ENCODE measurements at places on chromosomes 1 and 21. TPM values are rescaled to one million over a fixed set of nuclear protein-coding genes. Genes with fewer than 3 reads are reported as not detected.

The MUTYH gene
- 40.8 TPM for total RNA-seq

The ERVH48-1 gene
- total RNA-seq, result 0.05 TPM

The DMRTB1 gene
- total RNA-seq, result not detected

The FMO4 gene
- total RNA-seq, result 0.33 TPM

The RHBG gene
- total RNA-seq, result 0.28 TPM

The DIRAS3 gene
- not detected for total RNA-seq

The S100A3 gene
- total RNA-seq, result 12.0 TPM

- DNase-seq, result no peak
Measured at GRCh38 chr1:84758968-84759491, 68.8 kb upstream of the SSX2IP start.

- no peak for DNase-seq
Measured at GRCh38 chr1:85202092-85202863, 1.5 kb upstream of the SYDE2 start.

GRCh38 chr21:35026153-35026500 is 23.0 kb downstream of the RUNX1 start:
- no peak for DNase-seq

DNA sequence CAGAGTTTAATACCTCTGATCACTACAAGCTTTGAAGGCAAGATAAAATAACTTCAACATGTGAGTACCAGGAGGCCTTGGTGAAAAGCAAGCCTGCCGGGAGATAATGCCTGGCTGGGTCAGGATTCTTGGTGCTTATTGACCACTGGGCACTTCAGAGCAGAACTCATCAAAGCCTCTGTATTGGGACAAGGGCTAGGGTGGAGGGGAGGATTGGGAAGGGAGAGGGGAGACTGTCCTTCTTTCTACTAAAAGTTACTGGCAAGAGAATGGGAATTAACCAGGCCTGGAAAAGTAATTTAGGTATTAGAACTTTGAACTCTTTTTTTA is 35.2 kb downstream of the NEK2 start:
- DNase-seq, result no peak

- no peak for DNase-seq
Measured at GRCh38 chr1:91707114-91707889, 178.6 kb downstream of the TGFBR3 start.

GRCh38 chr1:160579216-160579701 is at the start of gene CD84:
Gene CD84, minus strand, starts transcription at chr1:160579496. Its CDS starts 59 bp downstream, at chr1:160579437.
- no peak for DNase-seq

DNA sequence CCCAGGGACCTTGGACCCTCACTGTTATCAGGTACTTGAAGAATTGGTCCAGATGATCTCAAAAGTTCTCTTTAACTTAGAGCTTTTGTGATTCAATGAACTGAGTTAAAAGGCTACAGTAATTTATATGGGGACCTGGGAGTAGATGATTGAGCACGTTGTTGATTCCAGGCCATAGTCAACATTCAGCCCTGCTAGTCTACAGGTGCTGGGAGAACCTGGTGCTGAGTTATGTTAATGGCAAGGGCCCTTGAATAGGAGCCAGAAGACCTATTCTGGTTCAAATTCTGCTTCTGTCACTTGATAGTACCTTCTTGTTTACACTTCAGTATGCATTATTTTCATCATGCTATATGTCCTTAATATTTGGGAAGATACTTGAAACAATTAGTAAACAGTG is 11.2 kb downstream of the DYRK3 start:
- DNase-seq, result no peak

DNA sequence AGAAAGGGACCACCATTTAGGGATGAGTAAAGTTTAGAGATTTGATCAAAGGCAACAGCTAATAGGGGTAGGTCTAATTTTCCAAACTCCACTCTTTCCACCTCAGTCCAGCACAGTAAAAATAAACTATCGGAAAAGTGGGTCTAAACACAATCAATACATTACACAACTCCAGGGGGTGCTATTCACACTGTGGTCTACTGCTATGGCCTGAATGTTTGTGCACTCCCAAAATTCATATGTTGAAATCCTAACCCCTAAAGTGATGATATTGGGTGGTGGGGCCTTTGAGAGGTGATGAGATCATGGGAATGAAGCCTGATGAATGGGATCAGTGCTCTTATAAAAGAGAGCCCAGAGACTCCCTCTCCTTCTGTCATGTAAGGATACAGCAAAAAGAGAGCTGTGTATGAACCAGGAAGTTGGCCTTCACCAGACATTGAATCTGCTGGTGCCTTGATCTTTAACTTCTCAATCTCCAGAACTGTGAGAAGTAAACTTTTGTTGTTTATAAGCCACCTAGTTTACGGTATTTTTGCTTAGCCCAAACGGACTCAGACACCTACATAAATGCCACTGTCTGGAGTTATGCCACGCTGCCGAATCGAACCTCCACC is 193.9 kb downstream of the OMA1 start:
- no peak for DNase-seq

- DNase-seq, result no peak
Measured at GRCh38 chr21:42071146-42071737, at the start of gene UMODL1. Gene UMODL1, plus strand, starts transcription at chr21:42071317. Its CDS starts 0 bp downstream, at chr21:42071317.

GRCh38 chr1:8047112-8047511 is 21.0 kb upstream of the ERRFI1 start:
- no peak for DNase-seq

DNA sequence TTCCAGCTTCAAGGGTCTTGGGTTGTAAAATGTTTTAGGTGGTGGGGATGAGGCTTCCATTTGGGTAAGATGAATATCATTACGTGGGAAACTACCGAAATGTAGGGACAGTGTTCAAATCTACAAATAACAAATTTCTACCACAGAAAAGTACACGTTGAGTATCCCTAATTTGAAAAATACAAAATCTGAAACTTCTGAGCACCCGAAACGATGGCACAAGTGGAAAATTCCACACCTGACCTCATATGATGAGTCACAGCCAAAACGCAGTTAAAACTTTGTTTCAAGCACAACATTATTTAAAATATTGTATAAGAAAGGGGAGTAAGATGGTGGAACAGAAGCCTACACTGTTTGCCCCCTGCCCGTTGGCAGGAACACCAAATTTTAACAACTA is 8.8 kb upstream of the HENMT1 start:
- DNase-seq, result no peak

DNA sequence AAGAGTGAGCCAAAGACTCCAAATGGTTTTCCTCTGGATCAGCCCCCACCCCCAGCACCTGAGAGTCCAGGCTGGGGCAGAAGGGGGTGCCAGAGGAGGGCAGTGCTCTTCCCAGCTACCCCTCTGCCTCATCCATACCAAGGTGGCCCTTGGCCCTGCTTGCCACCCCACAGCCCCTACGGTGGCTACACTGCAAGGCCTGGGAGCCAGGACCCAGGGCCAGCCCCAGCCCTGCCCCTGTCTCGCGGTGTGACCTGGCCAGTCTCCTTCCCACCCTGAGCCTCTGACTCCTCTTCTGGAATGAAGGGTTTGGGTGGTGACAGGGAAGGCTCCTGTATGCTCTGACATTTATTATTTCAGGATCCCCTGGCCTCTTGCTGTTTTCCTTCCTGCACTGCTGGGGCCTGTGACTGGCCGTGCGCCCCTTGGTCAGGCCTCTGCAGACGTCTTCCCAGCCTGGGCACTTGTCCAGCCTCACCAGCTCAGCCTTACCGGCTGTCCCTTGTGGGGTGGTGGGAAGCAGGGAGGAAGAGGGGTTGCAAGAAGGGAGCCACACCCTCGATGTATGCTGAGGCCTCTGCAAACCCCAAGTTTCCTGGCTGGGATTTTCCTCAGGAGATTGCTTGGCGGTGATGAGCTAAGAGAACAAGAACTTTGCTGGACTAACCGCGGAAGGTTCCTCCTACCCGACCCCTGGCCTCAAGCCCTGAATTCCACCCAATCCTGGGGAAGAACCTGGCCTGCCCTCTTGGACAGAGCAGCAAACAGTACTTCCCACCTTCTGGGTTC is 13.5 kb downstream of the ASAP3 start:
- no peak for DNase-seq

- DNase-seq, result no peak
Measured at GRCh38 chr1:2233997-2234761, 6.1 kb downstream of the SKI start.

DNA sequence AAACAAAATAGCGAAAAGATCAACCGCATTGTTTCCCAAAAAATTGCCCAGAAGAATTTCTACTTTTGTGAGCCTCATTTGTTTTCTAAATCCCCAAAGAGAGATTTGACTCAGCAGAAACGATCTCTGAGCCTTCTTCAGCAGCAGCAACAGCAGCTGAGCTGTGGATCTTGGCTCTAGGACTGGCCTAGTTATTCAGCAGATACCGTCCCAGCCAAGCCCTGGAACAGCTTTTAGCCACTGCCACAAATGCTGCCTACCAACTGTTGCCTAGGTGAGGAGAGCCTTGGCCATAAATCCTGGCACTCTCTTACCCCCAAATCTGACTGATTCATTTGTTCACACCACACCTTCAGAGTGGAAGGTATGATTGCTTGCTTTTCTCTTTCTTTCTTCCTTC is 320.1 kb downstream of the TGFB2 start:
- no peak for DNase-seq

DNA sequence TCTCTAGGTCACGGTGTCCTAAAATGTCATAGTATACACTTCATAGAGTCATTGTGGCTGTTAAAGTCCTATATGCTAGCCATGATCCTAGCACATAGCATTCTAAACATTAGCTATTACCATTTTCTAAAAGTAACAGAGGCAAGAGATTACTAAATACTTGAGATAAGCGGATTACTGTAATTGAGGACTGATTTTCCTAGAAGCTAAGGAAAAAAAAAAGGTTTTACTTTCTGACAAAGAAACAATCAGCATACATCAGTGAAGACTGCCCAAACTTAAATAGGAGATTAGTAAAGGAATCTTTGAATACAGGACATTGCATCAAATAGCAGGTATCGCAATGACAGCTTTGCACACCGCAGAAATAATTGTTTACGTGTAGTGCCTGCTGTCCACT is 91.3 kb upstream of the HNRNPU start:
- DNase-seq, result no peak

DNA sequence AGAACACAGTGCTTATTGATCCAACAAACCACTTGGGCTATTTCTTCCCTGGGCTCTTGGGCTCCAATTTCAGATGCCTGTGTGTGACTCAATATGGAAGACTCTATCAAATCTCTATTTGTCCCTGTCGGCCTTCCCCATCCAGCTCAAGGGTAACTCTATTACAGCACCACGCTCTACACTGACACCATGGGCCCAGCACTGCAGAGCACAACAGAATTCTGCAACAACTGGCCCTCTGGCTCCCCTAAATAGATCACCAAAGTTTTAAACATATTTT is 51.7 kb downstream of the CAPZB start:
- DNase-seq, result no peak

DNA sequence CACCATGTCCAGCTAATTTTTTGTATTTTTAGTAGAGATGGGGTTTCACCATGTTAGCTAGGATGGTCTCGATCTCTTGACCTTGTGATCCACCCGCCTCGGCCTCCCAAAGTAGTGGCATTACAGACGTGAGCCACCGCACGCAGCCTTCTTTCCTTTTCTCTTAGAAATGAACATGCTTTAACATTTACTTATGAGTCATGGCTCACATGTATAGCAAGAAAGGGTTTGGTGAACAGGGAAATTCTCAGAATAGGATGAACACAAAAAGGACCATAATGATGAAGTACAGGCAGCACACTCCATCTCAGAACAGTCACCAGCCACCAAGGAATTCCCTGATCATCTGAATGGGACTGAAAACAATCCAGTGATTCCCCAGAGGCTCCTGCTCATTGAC is 9.4 kb upstream of the VAMP4 start:
- no peak for DNase-seq

- no peak for DNase-seq
Measured at GRCh38 chr1:107935396-107936064, 29.4 kb downstream of the VAV3 start.

Measured in Panc1 (cell line).